Activated T-cell treated with anti-CD3 and anti-CD28 coated beads, Interleukin-2, amount 50 U/mL, for 1 hour (primary cell): ENCODE measurements at places on chromosomes 16 and 17.

DNA sequence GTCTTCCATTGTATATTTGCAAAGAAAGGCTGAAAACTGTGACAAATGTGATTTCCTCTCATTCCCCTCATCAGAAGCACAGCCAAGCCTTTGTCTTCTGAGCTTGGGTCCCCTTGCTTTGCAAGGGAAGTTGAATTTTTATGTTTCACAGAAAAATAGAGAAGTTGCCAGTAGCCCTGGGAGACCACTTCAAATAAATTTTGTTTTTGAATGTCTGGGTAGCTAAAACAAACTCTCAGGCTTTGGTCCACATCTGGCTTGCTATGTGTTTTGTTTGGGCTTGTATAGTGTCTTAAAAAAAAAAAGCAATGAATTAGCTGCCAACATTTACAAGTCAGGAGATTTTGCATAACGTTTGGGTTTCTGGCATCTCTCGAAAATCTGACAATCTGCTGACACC lies 24.1 kb downstream of the PIK3R6 start:
- DNase-seq = no peak

GRCh38 chr17:66290101-66290722 lies 12.2 kb upstream of the PRKCA start:
- no peak for DNase-seq

DNA sequence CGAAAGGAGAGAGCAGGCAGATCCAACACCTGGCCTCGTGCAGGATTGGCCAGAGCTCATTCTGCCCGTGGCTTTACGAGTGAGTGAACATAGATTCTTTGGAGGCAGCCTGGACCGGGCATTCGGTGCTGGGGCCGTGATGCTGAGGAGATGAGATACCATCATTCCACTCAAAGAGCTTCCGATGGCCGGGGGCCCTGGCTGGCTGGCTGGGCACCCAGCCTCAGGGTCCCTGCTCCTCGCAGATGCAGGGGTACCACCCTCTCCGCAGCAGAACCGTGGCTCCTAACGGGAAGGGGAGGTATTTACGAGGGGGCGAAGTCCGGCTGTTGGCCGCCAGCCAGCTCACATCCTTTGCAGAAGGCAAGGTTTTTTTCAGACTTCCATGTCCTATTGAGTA lies 66.1 kb upstream of the FOXF1 start:
- DNase-seq = no peak

GRCh38 chr16:31476303-31477219 lies 4.6 kb downstream of the TGFB1I1 start:
- DNase-seq = peak; percentile 86

DNA sequence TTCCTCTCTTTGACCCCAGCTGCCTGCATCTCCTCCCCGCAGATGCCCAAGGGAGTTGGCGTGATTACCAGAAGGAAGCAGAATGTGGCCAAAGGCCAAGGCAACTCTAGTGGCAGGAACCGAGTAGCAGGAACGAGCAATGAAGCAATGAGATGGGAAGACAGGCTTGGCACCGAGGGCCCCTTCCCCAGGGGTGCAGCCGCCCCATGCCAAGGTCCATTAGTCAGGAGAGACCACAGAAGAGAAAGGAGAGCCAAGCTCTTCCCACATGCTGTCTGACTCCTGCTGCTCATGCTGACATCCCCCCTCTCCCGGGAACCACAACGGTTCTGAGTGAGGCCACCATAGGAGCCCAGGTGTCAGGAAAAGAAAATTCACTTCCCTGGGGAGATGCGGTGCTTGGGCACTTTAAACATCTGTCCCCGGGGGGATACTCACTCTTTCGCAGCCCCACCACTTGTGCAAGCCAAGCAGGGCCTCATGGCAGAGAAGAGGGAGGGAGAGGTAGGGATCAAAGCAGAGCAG lies 67.4 kb downstream of the MYO18A start:
- no peak for DNase-seq

- DNase-seq = no peak
Measured at GRCh38 chr16:3214904-3215600, 19.9 kb downstream of the ZNF200 start.

DNA sequence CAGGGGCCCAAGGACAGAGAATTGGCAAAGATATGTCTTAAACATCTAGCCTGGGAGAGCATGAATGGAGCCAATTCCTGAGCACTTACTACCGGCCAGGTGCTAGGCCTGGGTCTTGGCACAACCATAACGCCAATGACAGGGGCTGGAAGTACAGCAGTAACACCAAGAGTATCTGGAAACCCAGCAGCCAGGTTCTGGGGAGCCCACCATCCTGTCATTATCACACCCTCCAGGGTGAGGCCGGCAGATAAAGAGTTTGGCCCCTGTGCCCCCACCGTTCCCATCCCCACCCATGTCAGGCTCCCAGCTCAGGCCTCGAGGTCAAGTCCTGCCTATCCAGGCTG lies 508 bp upstream of the TMC8 start:
- DNase-seq = no peak

GRCh38 chr17:55585629-55586028 lies 74.4 kb upstream of the SMIM36 start:
- DNase-seq = no peak

- no peak for DNase-seq
Measured at GRCh38 chr17:21368545-21369246, 7.5 kb upstream of the KCNJ12 start.

DNA sequence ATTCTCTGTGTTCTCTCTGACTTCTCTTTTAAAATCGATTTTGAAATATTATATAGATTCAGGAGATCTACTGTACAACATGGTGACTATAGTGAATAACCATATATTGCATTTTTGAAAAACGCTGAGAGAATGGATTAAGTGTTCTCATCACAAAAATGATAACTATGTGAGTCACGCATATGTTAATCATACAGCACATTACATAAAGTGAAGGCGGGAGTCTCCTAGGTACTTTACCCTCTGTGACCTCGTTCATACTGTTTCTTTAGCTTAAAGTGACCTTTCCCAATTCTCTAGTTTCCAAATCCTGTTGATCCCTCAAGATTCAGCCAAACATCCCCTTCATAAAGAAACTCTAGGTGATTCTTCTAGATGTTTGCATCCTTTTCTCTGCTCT lies 3.1 kb upstream of the KRTAP3-2 start:
- DNase-seq = no peak

- DNase-seq = no peak
Measured at GRCh38 chr17:76687298-76688164, 23.2 kb downstream of the MXRA7 start.

GRCh38 chr17:2433696-2434095 lies 32.8 kb upstream of the MNT start:
- DNase-seq = no peak

- no peak for DNase-seq
Measured at GRCh38 chr16:24778671-24779070, 49.2 kb downstream of the TNRC6A start.

DNA sequence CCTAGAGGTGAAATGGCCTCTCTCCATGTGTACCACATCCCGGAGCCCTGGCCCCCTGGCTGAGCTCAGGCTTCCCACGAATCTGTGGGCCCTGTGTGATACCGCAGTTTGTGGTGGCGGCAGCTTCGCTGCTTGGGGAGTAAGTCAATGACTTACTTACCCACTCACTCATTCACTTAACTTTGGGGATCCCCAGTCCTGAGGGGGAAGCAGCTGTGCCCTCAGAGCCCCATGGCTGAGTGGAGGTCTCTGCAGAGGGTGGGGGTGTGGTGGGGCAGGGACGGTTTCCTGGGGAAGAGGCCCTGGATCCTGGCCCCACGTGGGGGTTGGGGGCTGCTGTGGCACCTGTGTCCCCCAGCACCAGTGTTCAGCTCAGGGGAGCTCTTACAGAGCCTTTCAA lies 13.2 kb downstream of the KCNJ12 start:
- no peak for DNase-seq

- no peak for DNase-seq
Measured at GRCh38 chr17:73390851-73391250, 79.0 kb upstream of the CDC42EP4 start.

GRCh38 chr17:75909051-75909811 lies 4.5 kb upstream of the MRPL38 start:
- no peak for DNase-seq

- no peak for DNase-seq
Measured at GRCh38 chr16:70715055-70715858, 29.4 kb upstream of the MTSS2 start.

DNA sequence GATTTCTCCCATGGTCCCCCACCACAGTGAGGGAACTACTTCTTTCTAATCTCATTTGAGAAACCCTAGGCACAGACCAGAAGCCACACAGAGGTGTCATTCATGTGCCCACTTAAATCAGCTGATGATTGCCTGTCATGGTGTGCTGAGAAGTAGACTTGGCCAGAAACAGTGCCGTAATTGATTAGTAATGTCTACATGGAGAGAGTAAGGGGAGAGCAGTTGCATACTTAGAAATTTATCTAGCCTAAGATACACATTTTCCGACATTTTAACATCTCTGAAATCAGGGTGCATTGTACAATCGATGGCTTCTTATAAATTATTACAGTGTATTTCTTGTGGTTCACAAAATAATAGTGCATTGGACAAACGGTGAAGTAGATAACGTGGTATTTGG lies 271.8 kb downstream of the IRF8 start:
- DNase-seq = no peak

DNA sequence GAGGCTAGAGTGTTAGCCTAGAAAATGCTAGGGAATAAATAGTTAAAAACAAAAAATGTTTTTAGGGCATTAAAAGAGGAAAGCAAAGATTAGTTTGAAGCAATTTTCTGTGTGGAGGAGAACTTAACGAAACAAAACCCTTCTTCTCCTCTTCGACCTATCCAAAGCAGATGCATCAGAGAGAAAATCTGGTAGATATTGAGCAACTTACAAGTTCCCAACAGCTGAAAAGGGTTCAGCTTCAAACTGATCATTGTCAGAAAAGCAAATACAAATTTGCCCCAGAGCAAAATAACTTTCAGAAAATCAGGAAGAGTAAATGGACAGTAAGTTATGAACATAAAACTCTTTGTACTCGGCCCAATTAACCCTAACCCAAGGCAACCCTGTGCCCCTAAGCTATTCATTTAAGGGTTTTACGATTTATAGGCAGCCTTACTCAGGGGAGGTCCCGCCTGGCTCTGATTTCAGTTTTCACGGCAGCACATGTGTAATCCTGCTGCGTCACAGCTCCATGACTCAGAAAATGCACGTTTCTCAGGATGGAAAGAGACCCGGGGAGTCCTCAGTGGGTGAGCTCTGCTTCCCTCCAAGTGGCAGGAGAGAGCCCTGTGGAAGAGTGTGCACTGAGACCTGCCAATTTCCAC lies 405.7 kb upstream of the SALL1 start:
- DNase-seq = no peak

DNA sequence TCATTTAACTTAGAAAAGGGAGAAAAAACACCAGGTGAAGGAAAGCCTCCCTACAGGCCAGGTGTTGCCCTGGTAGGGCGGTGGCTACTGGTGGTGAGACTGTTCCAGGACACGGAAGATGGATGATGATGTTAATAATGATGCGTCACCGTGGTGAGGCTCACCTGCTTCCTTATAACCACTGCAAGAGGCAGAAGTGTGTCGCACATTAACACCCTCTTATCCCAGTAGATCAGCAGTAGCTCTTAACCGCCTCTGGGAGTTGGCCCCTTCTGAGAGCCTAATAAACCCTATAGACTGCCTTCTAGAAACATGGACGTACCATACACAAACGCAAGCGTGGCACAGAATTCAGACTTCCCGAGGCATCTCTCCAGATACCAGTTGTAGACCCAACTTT lies 7.8 kb downstream of the BFAR start:
- DNase-seq = no peak

- no peak for DNase-seq
Measured at GRCh38 chr16:28891964-28892890, 13.9 kb downstream of the ATP2A1 start.

DNA sequence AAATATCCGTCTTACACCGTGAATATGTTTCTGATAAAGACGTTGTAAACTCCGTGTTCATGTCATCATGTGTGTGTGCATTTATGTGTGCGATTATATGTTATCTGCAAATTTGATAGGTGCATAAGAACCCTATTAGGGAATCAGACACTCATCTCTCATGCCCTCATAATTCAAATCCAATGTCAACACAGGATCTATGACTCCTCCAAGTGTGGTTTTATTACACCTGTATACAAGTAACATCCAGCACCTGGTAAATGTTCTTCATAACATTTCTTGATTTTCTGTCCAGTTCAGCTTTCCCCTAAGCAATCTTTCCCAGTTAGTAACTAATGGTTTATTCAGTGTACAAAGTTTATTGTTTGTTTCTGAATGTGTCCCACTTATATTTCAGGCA lies 681.9 kb downstream of the CDH11 start:
- DNase-seq = no peak

DNA sequence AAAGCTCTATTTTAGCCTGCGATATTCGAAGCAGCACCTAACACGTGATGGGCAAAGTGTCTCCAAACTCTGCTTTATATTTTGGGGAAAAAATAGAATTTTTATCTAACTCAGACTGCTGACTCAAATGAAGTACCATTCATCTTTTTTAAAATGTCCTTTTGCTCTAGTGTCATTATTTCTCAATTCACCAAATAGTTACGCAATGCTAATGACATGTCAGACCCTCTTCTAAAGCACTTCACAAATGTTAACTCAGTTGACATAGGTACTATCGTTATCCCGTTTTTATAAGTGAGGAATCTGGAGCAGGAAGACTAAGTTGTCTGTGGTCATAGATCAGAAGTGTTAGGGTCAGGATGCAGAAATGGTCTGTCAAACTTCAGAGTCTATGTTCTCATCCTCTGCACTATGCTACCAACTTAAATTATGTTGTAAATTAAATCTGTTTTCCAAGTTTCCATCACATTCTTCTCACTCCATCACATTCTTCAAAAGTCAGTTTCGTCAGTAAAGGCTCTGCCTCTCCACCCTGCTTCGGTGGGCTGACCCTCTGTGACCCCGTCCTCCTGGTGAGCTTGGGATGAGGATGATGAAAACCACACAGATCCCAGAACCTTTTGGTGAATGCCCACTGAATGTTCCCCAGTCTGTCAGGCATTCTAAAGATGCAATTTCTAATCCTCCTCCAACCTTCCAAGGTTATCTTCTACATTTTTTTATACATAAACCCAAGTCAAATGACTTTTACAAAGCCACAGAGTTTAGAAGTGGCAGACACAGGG lies 102.8 kb downstream of the ADAMTS18 start:
- DNase-seq = no peak

DNA sequence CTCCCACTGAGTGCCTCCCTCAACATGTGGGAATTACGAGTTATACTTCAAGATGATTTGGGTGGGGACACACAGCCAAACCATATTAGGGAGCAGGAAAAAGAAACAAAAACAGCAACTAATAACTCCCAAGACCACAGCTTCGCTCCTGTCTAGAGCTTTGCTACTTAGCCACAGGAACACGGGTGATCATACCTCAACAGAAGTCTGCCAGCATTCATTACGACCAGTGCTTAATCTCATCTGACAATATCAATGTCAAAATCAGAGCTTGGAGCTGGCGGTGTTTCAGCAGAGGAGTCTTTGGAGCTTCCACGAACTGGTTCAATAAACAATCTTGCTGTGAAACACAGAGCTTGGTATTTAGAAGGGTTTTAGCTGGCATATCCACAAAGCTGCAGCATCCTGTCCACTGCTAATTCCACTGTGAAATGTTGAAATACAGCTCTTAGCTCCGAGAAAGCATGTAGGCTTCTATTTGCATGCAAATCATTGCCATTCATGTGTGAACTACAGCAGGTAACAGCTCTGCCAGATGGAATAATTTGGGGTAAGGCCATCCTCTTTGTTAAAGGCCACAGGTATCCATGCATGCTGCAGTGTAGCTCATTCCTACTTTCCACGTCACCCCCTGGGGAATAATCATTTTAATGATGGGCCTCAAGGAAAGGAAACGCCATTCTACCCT lies 128.4 kb upstream of the GOT2 start:
- DNase-seq = no peak

- no peak for DNase-seq
Measured at GRCh38 chr16:75566758-75567255, 628 bp downstream of the GABARAPL2 start.
